ENCODE measurements at places on chromosomes 7 and 10.
A peak's percentile ranks its signal among the peaks of the same experiment; 100 is the strongest.

DNA sequence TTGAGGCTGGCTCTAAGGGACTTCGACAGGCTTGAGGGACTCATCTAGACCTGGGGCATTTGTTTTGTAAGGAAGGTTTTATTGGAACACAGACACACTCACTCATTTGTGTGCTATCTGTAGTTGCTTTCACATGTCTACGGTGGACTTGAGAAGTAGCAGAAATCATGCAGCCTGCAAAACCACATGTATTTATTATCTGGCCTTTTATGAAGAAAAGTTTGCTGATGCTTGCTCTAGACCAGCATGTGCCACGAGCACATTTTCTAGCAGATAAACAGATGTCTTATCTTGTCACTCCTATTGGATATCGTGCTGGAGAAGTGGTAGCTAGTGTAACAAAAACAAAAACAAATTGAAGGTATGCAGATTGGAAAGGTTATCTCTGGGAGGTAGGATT, 9.8 kb downstream of the UPP1 start:
- H3K27ac ChIP-seq, result peak overlapping the region; percentile 44
- no peak for DNase-seq
- H3K4me3 ChIP-seq, result no peak overlapping the region
- H3K36me3 ChIP-seq, result no peaks in the 10 kb centered on the region
- no peaks in the 10 kb centered on the region for H3K27me3 ChIP-seq
- H3K4me1 ChIP-seq, result no peaks in the 10 kb centered on the region

DNA sequence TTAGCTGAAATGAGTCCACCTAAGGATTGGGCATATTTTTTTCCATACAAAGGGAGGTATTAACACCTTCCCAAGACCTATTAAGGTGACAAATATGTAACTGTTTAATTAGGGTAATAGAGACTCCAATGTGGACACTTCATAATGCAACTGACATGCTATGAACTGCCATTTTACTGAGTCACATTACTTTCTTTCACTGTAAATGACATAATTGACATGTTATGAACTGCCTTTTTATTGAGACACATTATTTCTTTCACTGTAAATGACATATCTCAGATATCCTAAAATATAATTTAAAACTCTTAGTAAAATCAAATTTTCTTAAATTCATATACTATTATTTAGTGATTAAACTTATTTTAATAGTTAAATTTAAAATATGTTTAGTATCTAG, 528.8 kb upstream of the PCDH15 start:
- no peaks in the 10 kb centered on the region for H3K27me3 ChIP-seq
- H3K4me3 ChIP-seq, result no peak overlapping the region
- no peak for DNase-seq
- no peaks in the 10 kb centered on the region for H3K36me3 ChIP-seq
- H3K27ac ChIP-seq, result no peak overlapping the region
- no peaks in the 10 kb centered on the region for H3K4me1 ChIP-seq

- no peaks in the 10 kb centered on the region for H3K4me1 ChIP-seq
- no peaks in the 10 kb centered on the region for H3K36me3 ChIP-seq
- H3K27ac ChIP-seq, result no peak overlapping the region
- DNase-seq, result no peak
Observed at GRCh38 chr7:36956814-36957213, 232.5 kb upstream of the AOAH start.

DNA sequence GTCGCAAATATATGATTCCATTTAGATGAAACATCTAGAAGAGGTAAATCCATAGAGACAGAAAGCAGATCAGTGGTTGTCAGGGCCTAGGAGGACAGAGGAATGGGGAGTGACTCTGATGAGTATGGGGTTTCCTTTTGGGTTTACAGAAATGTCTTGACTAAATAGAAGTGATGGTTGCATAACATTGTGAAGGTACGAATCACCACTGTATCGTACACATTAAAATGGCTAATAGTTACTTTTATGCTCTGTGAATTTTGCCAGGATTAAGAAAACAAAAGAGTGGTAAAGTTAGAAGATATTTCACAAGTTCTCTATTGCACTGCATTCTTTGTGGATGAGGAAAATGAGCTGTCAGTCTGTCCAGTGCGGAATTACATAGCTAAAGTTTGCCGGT, 407.4 kb downstream of the KCNMA1 start:
- no peak overlapping the region for H3K4me3 ChIP-seq
- no peak for DNase-seq
- no peaks in the 10 kb centered on the region for H3K36me3 ChIP-seq
- H3K27me3 ChIP-seq, result no peaks in the 10 kb centered on the region
- no peaks in the 10 kb centered on the region for H3K4me1 ChIP-seq

DNA sequence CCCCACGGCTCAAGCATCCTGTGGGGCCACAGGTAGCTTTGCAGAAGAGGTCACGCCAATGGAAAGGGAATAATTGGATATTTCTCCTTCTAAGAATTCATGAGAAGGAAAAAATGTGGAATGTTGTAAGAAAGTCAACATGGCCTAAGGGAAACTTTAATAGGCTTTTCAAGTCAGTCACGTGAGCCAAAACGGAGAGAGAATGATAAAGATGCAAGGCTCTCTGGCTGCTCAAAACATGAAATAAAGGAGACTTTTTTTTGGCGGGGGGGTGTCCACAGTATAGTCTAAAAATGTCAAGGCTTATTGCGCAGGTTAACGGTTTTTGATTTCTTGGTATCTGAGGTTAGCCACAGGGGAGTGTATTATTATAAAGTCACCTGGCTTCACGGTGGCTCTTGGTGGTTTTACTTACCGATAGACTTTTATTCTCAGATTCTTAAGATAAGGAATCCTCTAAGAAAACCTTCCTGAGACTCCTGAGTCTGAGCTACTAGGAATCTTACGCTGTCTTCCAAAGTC, 148.1 kb downstream of the ARHGAP21 start:
- H3K4me3 ChIP-seq, result no peak overlapping the region
- no peaks in the 10 kb centered on the region for H3K36me3 ChIP-seq
- no peaks in the 10 kb centered on the region for H3K4me1 ChIP-seq
- H3K27me3 ChIP-seq, result no peaks in the 10 kb centered on the region
- DNase-seq, result no peak

GRCh38 chr10:59373071-59373470, 10.7 kb upstream of the FAM13C start:
- no peak overlapping the region for H3K4me3 ChIP-seq
- H3K36me3 ChIP-seq, result no peaks in the 10 kb centered on the region
- no peaks in the 10 kb centered on the region for H3K4me1 ChIP-seq
- no peak overlapping the region for H3K27ac ChIP-seq
- no peak for DNase-seq

DNA sequence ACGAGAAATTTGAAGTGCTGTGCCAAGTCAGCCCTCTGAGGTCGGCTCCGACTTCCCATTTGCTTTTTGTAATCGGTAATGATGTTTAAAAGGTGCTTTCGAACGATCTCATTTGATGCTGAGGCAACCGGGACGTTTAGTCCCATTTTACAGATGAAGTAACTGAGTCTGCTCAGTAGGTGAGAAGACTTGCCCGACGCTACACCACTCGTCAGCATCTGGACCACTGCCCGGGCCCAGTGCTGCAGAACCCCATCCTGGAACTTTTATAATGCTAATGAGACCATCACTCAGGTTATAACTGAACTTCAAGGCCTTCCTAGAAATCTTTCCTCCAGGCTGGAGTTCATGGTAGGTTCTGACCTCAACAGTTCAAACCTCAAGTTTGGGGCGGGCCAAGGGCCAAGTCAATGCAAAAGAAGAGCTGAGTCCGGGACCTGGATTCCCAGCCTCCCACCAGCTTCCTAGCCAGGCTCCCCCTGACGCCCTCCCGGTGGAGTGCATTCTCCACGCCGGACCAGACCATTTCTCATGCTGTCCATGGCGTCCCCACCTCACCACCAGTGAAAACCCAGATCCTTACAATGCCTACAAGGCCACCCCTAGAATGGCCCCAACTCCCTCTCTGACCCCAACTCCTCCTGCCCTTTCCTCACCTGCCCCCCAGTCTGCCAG, 699 bp upstream of the PDLIM1 start:
- no peak overlapping the region for H3K27ac ChIP-seq
- H3K4me1 ChIP-seq, result peaks cover 20% of the 10 kb centered on the region
- no peaks in the 10 kb centered on the region for H3K36me3 ChIP-seq
- H3K4me3 ChIP-seq, result peak overlapping the region; percentile 54

DNA sequence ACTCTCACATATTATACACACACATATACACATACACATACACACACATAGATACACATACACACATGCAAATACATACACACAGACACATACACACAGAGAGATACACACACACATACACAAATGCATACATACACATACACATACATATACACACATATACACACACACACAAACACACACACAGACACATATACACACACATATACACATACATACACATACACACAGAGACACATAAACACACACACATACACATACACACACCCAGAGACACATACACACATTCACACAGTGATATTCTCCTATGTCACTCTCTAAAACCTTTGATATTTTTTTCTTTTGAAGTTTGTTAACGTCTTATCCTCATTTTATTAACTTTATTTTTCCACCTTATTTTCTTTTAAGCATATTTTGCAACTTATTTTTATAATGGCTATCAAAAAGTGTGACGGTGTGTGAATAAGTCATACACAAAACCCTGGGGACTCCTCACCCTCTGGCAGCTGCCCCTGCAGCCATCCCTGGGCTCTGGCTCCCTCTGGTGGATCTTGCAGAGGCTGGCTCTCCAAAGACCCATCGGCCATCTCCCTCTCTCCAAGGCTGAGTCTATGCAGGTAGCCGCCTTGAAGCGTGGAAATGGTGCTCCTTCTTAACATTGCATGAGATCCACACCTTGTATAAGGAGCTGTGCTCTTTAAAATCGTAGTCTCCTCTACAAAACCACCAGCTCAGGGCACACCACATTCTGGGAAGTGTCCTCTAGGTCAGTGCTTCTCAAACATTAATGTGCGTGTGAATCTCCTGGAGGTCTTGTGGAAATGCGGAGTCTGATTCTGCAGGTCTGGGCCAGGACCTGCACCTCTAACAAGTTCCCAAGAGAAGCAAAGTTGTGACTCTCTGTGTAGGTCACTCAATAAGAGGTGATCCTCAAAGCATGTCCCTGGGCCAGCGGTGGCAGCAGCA, 4.1 kb upstream of the C10orf120 start:
- no peak overlapping the region for H3K27ac ChIP-seq
- no peaks in the 10 kb centered on the region for H3K4me1 ChIP-seq
- peak; percentile 82 for DNase-seq
- H3K4me3 ChIP-seq, result no peak overlapping the region

- H3K27me3 ChIP-seq, result no peaks in the 10 kb centered on the region
- H3K27ac ChIP-seq, result no peak overlapping the region
- no peak for DNase-seq
- H3K4me1 ChIP-seq, result no peaks in the 10 kb centered on the region
- no peak overlapping the region for H3K4me3 ChIP-seq
Observed at GRCh38 chr10:128242641-128243040, 116.4 kb upstream of the MKI67 start.

DNA sequence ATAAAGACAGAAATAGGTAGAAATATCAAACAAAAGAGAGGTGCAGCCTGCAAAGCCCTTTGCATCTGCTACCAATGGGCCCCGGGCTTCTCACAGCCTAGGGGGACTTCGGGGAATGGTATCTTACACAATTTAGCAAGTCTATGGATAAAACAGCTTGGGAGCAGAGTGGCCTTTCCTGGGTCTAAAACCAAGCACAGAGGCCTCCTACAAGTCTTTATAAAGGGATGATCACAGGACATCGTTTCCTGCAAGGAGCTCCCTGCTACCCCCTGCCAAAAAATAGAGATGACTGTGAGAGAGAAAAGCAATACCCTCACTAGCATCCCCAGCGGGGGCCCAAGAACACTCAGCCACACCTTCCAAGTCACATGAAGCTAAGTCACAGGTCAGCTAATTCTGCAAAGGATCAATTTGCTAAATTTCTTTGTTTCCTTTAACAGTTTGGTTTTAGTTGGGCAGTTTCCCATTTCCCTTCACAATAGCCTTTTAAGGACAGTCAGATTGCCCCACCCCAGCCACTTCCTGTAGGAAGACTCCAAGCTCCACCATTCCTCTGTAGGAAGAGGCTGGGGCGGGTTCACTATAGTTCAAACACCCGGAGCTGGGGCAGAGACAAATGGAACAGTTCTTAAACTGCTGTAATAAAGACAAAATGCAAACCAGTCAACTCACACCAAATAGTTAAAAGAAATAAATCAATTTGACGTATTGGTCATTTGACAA, 105.5 kb downstream of the SLIT1 start:
- H3K27me3 ChIP-seq, result peaks cover 18% of the 10 kb centered on the region
- no peak overlapping the region for H3K4me3 ChIP-seq
- no peaks in the 10 kb centered on the region for H3K36me3 ChIP-seq

GRCh38 chr10:1520909-1521565, 216.3 kb downstream of the ADARB2 start:
- H3K27ac ChIP-seq, result no peak overlapping the region
- no peaks in the 10 kb centered on the region for H3K36me3 ChIP-seq
- H3K4me3 ChIP-seq, result no peak overlapping the region
- no peak for DNase-seq
- H3K27me3 ChIP-seq, result no peaks in the 10 kb centered on the region
- H3K4me1 ChIP-seq, result no peaks in the 10 kb centered on the region

DNA sequence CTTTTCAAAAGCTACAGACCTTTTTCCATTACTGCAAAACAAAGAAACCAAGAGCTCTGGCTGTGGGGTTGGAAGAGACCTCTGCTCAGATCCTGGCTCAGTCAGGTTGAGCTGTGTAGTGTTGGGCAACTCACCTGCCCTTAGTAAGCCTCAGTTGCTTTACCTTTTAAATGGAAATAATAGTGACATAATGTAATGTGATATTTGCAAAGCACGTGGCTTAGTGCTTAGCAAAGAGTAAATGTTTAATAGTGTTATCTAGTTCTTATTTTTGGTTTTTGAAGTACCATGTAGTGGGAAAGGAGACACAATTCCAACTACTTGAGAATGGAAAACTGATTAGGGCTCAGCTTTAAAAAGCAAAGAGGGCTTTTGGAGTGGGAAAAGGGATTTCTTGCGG, 100.2 kb downstream of the SVIL start:
- H3K27me3 ChIP-seq, result no peaks in the 10 kb centered on the region
- no peak for DNase-seq
- no peak overlapping the region for H3K4me3 ChIP-seq
- peaks cover 21% of the 10 kb centered on the region for H3K4me1 ChIP-seq
- no peaks in the 10 kb centered on the region for H3K36me3 ChIP-seq
- peak overlapping the region; percentile 54 for H3K27ac ChIP-seq

GRCh38 chr10:44864051-44864450, 47.1 kb upstream of the TMEM72 start:
- DNase-seq, result peak; percentile 78
- H3K4me3 ChIP-seq, result peak overlapping the region; percentile 11
- H3K36me3 ChIP-seq, result no peaks in the 10 kb centered on the region
- H3K4me1 ChIP-seq, result peaks cover 26% of the 10 kb centered on the region

GRCh38 chr10:120828763-120829319, 22.3 kb upstream of the WDR11 start:
- no peaks in the 10 kb centered on the region for H3K36me3 ChIP-seq
- H3K4me3 ChIP-seq, result no peak overlapping the region
- peaks cover 4% of the 10 kb centered on the region for H3K4me1 ChIP-seq
- H3K27ac ChIP-seq, result no peak overlapping the region
- no peaks in the 10 kb centered on the region for H3K27me3 ChIP-seq
- DNase-seq, result no peak

GRCh38 chr7:135333946-135334345, 100.3 kb downstream of the STRA8 start:
- H3K4me1 ChIP-seq, result peaks cover 4% of the 10 kb centered on the region
- H3K27ac ChIP-seq, result no peak overlapping the region
- DNase-seq, result no peak
- no peak overlapping the region for H3K4me3 ChIP-seq
- no peaks in the 10 kb centered on the region for H3K27me3 ChIP-seq
- H3K36me3 ChIP-seq, result no peaks in the 10 kb centered on the region

- H3K4me1 ChIP-seq, result peaks cover 12% of the 10 kb centered on the region
- peak overlapping the region; percentile 76 for H3K27ac ChIP-seq
- H3K36me3 ChIP-seq, result no peaks in the 10 kb centered on the region
- H3K4me3 ChIP-seq, result no peak overlapping the region
- H3K27me3 ChIP-seq, result no peaks in the 10 kb centered on the region
Observed at GRCh38 chr10:99809931-99810615, 27.6 kb downstream of the ABCC2 start.
